ENCODE measurements at places on chromosomes 2 and 18.

- no peak for DNase-seq
Observed at GRCh38 chr2:8506746-8507145, 175.1 kb upstream of the ID2 start.

DNA sequence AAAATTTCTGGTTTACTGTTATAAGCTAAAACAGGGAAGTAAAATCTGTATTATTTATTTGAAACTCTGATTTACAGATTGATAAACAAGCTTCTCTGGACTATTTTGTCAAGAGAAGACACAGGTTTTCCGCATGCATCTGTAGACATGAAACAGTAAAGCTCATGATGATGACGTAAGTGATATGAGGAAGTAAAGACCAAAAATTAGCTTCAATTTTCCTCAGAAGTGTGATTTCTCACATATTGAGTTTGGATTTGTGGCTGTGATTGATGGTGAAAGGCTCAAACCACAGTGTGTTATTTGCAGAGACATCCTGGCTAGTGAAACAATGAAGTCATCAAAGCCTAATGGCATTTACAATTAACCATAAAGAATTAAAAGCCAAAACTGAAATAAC lies 12.6 kb upstream of the LONRF2 start:
- no peak for DNase-seq

- DNase-seq = no peak
Observed at GRCh38 chr2:64274399-64275173, 130.4 kb upstream of the PELI1 start.

DNA sequence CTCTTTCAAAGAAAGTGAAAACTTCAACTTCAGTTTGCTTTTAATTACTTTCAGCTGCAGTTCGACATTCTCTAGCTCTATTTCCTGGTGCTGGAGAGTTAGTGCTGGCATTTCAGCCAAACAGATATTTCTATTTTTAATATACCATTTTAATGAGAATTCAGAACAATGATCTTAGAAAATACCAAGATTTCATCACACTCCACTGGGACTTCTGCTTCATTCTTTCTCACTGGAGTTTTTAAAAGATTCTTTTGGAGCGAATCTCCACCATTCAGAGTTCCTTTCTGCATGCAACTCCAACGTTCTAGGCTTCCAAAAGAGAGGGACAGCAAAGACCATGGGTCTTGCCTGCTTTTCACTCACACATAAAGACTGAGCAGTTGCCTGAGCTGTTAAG lies 94.2 kb downstream of the CABLES1 start:
- no peak for DNase-seq

GRCh38 chr2:60614319-60614718 lies 60.9 kb upstream of the BCL11A start:
- DNase-seq = no peak

- no peak for DNase-seq
Observed at GRCh38 chr2:157256626-157257025, 879 bp upstream of the GALNT5 start.
